Central memory CD4-positive, alpha-beta T cell (primary cell): ENCODE measurements at places on chromosomes 2 and 18.

DNA sequence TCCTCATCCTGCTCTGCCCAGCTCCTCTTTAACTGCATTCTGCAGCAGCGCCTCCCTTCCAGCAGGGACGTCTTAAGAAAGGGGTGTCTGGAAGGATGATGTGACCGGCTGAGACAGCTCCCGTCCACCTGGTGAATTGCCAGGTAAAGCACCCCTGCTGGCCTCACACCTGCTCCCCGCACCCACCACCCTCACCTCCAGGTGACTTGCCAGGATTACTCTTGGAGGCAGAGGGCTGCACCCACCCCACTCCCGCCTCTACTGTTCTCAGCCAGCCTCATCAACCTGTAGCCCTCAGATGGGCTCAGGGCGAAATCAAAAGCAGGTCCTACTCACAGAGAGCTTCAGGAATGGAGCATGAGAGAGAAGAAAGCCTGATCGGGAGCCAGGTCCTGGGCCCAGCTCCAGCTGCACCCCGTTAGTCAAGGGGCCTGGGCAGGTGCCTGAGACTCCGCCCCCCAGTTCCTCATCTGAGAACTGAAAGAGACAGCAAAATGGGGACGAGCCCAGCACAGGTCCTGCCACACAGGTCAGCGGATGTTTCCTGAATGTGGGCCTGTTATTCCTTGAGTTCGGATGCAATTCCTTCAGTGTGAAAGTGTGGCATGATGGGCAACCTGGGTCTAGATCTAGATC is 5.6 kb downstream of the ADRA2B start:
- DNase-seq = no peak

- DNase-seq = no peak
These were observed 6.7 kb downstream of the GNAL start for GRCh38 chr18:11695736-11696135.

DNA sequence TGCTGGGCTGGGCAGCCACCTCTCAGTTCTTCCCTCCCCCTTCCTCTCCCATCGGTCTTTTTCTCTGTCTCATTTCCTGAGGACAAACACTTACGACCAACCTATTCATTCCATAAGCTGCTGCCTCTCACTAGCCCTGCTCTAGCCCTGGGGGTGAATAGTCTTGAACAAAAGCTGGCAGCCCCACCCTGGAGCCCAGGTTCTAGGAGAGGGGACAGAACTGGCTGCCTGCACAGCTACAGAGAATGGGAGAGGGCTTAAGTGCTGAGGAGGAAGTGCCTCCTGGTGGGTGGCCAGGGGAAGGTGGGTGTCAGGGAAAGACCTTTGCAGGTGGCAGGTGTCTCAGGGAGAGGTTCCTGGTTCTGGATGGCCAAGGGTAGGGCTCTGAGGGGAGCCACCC is 22.8 kb downstream of the ANO7 start:
- DNase-seq = no peak

GRCh38 chr18:44197832-44198611 is 482.7 kb upstream of the SETBP1 start:
- DNase-seq = no peak
